Effector CD4-positive, alpha-beta T cell (primary cell): ENCODE measurements at places on chromosomes 13 and 19.
A peak's percentile ranks its signal among the peaks of the same experiment; 100 is the strongest.

DNA sequence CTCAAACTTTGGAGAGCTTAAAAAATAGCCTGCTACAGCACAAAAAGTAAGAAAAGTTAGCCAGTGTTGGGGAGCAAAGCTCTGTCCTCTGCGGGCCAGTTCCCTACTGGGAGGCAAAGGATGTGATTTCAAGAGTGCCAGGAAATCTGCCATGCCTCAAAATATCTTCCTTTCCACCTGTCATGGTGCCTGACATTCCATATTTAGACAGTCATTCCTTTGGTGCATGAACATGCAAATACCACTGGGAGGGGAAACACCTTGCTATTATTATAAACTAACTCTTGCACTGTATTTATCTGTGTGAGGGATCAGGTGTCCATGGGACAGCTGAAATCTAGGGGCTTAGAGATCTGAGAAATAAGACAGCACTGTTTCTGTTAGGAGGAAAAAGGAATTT lies 10.3 kb downstream of the FREM2 start:
- DNase-seq: no peak

- DNase-seq: no peak
Observed at GRCh38 chr19:16442386-16443276, 29.1 kb downstream of the EPS15L1 start.

GRCh38 chr19:14265290-14266036 lies 59.5 kb upstream of the ADGRL1 start:
- no peak for DNase-seq

DNA sequence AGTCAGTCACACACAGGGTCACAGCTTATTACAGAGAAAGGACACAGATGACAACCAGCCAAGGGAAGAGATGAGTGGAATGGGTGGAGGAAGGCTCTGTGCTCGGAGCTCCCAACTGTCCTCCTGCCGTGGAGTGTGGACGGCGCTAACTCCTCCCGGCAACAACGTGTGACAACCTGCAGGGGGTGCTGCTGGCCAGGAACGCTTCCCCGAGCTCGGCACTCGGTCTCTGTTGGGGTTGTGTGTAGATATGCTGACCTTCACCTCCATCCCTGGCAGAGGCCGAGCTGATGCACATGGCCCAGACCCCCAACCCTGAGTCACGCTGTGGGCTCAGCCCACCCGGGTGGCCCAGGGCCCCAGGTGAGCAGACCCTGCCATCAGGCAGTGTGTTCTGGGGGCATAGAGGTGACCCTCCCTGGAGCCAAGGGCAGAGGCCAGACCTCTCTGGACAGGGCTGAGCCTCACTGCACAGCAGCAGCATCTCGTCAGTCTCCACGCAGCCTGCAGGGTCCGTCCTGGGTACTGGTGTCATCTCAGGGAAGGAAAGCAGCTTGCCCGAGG lies 14.1 kb downstream of the ZNF444 start:
- DNase-seq: no peak

DNA sequence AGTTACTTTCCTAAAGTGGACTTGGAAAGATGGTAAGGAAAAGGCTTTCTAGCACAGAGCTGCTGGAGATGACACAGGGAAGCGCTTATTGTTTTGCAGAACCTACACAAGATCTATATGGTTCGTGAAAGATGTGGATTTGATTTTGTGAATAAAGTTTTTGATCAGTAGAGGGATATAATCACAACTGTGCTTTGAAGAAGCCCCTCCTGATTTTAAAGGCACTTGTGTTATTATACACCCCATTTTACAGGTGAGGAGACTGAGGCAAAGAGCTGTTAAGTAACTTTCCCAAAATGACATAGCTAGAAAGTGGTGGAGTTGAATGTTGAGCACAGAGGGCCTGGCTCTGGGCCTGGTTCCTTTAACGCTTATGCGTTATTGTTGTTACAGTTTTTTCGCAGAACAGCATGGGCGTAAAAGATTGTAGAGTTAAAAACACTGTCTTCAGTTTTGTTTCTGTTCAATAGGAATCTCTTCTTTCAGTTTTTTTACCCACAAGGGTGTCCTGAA lies 1.4 kb downstream of the TDRD3 start:
- DNase-seq: no peak

- no peak for DNase-seq
Observed at GRCh38 chr13:112072534-112073244, 5.7 kb downstream of the SOX1 start.

GRCh38 chr19:3413796-3414327 lies 47.5 kb downstream of the NFIC start:
- DNase-seq: no peak

DNA sequence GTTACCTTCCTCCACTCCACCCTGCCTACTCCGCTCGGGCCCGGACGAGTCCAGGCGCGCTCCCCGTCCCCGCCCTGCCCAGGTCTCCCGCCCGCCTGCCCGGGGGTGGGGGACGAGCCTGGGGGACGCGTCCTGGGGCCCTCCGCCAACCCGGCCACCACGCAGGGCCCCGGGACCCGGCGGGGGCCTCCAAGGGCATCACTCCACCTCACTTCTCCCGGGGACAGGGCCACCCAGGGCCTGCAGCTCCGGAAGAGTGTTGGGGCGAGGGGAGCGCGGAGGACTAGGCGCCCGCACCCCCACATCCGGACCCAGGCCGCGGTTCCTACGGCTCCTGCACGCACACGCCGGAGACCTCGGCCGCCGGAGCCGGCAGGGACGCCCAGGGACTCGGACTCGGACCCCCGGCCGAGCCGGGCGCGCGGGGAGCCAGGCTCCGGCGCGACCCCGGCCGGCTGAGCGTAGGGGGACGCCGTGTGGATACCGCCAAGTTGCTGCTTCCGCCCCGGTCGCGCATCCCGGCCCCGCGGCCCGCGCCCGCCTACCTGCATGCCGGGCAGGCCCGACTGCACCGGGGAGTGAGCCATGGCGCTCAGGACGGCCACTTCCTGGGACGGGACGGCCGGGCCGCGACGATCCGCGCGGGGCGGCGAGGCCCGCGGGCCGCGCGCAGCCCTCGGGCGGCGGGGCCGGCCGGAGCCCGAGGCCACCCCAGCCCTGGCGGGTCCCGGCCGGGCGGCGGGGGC lies 534 bp downstream of the STK24 start:
- peak; percentile 28 for DNase-seq

- peak; percentile 65 for DNase-seq
Observed at GRCh38 chr19:2503521-2504109, 27.7 kb downstream of the GADD45B start.

DNA sequence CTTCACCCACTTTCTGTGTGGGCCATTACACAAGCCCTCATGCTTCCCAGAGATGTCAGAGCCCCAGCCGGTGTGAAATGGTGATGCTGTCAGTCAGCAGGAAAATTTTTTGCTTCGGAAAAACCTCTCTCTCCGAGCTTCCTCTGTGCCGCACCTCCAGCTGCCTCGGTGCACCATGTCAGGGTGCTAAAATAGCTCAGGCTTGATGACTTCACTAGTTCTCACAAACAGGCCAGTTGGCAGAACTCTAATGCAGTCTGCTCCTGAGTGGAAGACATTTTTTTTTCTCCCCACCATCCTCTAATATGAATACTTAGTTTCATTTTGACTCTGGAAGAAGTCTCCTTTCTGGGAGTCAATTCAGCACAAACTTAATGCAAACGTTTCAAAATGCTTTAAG lies 71.3 kb downstream of the KLF12 start:
- no peak for DNase-seq

DNA sequence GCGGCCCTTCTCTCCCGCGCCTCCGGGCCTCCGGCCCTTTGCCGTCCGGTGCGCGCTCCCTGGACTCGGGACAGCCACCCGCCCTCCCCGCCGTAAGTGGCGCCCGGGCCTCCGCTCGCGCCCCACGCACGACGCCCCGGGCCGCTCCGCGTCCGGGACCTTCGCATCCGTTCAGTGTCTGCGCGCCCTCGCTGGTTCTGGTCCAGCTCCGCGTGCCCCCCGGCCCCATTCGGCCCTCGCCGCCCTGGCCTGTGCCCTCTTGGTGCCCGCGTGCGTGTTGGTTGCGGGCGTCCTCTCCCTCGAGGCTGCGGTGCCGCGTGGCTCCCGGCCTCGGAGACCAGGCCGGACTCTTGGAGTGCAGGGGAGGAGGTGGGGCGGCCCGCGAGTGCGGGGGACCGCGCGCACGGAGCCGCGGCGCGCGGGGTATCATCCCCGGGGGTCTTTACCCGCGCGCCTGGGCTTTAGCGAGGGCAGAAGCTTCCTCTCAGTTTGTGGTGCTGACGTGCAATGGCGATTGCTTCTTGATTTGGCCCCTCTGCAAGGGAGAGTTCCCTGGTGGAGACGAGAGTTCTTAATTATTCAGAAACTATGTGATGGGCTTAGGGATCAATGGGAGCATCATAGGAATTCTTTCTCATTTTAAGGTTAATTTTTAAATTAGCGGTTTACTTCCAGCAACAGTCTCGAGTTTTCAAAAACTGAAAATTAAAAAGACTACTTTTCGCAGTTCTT lies 757 bp downstream of the WASF3 start:
- no peak for DNase-seq

DNA sequence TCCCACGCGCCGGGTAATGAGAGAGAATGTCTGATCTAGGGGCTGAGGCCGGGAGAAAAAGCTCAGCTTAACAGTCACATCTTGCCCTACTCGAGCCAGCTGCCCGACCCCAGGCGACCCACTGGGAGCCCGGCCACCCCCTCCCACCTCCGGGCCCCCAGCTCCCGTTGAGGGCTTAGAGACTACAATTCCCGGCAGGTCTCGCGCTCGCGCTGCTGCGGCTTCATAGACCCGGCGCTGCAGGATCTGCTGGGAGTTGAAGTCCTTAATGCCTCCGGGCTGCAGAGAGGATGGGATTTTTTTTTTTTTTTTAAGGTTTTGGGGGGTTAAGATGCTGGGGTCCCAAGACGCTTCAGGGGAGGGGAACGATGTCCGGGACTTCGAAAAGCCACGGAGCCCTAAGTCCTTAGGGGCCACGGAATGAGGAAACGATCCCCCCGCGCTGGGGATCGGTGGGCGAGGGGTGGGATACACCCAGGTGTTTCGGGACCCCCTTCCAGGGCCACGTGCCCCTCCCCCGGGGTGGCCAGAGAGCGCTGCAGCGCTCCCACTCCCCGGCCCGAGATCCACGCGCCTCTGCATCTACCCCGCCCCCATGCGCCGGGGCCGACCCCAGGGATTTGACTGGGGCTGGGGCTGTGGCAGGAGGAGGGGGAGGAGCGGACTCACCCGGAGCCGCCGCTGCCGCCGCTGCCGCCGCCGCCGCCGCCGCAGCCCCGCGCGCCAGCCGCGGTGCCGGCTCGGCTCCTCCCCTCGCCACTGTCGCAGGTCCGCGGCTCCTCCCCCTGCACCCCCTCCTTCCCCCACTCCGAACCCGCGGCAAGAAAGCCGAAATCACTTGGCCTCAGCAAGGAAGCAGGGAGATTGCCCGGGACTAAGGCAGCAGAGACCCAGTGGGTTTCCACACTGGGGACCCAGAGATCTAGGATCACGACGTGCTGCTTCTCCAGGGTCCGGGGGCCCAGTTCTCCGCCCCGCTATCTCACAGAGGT lies at the start of gene SYT3:
Gene SYT3, minus strand, starts transcription at position 761 of the 992 bp plus-strand sequence. CDS start 2,470 bp downstream, outside the sequence.
- DNase-seq: peak; percentile 8

DNA sequence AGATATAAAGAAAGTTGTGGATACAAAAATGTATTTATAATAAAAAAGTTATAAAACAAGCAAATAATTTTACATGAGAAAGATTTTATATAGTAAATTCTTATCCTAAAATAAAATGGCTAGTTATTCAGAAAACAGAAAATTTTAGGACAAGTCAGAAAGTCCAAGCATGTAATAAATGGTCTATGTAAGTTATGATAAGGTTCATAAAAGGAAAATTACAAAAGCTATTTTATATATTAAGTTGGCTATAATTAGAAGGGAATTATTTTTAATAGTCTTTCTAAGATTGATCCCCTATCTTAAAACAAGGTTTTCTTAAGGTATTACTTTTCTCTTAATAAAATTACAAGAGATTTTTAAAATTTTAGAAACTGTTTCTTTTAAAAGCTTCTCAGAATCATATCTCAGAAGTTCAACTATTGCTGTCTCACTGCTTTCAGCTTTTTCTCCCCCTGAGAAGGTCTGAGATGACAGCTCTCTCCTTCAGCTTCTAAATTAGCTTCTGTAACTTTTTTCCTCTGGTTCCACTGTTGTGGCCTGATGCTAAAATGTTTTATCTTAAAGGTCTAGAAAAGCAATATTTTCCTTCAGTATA lies 8.7 kb downstream of the CCDC169 start:
- DNase-seq: no peak

GRCh38 chr13:44578067-44578400 lies 1.9 kb upstream of the TSC22D1 start:
- DNase-seq: no peak

DNA sequence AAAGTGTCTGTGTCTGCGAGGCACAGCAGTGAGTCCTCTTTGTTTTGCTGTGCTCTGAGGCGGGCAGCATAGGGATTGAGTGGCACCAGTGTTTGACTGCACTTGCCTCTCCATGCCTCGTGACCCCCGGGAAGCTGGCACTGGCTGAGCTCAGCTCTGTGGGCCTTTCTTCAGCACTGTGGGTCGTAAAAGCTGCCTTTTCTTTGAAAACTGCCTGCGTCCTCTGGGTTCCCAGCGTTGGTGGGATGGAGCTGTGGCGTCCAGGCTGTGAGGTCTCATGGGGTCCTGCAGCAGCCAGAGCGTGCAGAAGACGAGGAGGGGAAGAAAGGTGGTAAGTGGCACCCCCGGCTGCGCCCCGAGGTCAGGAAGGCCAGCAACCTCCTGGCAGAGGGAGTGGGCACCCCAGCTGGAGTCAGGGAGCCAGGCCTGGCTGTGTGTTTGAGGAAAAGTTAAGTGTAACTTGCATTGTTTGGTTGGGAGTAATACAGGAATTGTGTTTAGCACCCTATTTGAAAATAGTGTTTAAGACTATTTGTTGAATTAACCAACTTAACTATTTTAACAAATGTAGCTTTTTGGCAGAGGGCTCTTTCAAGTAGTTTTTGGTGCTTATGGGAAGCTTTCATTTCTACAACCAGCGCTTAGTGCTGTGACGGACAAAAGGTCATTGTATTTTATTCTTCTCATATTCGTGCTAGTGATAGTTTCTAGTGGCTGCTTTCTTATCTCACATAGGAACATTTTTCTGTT lies 79.3 kb upstream of the TEX29 start:
- DNase-seq: no peak

GRCh38 chr13:78015782-78016181 lies 97.2 kb upstream of the EDNRB start:
- DNase-seq: no peak

- DNase-seq: no peak
Observed at GRCh38 chr19:19652482-19653295, 9.2 kb upstream of the GMIP start.

DNA sequence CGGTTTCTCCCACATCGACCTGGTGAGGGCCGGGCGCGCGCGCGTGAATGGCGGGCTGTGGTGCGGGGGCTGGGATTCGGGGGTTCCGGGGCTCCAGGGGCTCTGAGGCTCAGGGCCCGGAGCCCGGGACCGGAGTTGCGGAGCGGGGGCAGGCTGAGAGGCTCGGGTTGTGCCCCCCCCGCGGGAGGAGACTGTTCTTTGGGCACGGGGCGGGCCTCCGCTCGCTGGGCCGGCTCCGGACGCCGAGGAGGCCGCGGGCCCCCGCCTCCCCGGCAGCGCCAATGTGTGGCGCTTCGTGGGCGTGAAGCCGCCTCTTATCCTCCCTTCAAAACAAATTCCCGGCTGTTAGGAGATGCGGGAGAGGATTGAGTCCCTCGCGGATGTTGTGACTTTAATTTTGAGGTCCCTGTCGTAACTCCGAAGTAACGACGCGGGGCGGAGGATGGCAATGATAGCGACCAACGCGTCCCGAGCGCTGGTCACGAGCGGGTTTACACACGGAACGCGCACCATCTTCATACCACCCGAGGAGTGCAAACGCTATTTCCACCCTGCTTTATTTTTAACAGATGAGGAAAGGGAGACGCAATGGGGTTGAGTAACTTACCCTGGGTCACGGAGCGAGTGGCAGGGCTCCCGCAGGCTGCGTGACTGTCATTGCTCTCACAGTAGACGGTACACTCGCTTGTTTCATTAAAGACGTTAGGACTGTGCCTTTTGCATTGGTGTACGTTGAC lies 536 bp downstream of the UBA2 start:
- no peak for DNase-seq
